Amniotic epithelial cell (primary cell): ENCODE measurements at places on chromosomes 12 and 14.

- peak; percentile 65 for DNase-seq
Measured at GRCh38 chr14:92475451-92476187, 38.0 kb upstream of the RIN3 start.

DNA sequence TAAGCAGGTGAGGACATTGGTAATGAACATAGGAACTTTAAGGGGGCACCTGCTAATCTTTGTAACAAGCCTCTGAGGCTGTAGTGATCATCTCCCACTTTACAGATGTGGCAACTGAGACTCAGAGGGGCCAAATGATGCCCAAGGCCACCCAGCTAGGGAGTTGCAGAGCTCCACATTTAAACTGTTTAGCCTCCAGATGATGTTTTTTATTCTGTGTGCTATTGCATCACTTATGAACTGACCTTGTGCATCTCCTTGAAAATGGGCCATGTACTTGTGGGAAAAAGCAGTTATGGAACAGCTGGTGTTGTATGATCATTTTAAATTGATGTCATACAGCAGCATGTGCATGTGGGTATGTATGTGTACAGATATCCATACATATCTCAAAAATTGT is 41.4 kb downstream of the TPCN1 start:
- peak; percentile 46 for DNase-seq

- no peak for DNase-seq
Measured at GRCh38 chr14:90732139-90732538, 84.1 kb downstream of the TTC7B start.

DNA sequence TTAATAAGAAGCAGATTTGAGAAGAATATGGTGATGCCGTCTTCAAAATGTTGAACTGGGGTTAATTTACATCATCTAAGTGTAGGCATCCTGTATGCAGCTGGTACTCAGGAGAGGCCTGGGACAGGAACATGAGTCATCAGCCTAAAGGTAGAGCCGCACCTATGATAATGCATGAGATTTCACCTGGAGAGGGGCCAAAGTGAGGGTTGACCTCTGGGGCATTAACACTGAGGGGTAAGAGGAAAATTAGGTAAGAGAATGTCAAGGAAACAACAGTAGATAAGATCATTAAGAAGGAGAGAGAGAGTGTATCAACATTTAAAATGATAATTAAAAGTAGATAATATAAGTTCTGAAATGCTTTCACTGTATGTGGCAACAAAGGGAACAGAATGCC is 20.2 kb upstream of the SSTR1 start:
- no peak for DNase-seq

GRCh38 chr14:90319173-90319572 is 12.6 kb downstream of the NRDE2 start:
- no peak for DNase-seq

DNA sequence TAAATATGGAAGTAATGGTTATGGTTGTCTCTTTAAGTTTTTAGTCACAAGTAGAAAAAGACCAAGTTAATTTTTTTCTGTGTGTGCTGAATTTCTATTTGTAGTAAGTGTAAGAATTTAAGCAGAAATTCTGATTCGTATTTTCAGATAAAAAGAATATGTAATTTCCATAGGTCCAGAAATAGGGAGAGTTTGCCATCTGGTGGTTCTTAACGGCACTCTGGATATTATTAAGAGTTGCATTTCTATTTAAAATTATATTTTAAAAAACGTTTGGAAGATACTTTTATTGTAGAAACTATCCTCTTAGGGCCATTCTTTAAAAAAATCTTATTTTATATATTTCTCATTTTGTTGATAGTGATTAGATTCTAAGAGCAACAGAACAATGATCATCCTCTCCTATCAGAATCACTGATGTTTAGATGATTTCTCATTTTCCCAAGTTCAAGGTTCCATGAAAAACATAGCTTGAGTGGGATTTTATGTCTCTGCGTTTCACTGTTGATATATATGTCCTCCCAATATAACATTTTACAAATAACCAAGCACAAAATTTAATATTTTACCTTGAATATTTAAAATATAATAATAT is 88.3 kb downstream of the LRRK2 start:
- peak; percentile 29 for DNase-seq

DNA sequence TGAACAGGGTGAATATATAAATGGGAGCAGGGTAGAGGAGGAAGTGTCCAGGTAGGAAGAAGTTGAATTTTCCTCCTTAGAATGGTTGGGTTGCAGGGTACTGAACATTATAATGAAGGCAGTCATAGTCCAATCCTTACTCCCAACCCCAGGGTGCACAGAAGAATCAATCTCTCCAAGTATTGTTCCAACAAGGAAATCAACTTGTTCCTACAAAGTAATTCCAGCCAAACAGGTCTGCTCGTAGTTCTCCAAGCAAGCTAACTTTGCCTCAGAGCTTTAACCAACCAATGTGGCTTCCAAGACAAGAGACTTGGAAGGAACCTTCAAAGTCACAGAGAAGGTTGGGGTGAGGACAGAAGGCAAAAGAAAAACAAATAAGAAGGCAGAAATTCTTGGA is 527.2 kb downstream of the MED13L start:
- no peak for DNase-seq

GRCh38 chr12:115755061-115755724 is 522.3 kb downstream of the MED13L start:
- no peak for DNase-seq

GRCh38 chr12:64670919-64671639 is 60.8 kb downstream of the RASSF3 start:
- DNase-seq: peak; percentile 85

DNA sequence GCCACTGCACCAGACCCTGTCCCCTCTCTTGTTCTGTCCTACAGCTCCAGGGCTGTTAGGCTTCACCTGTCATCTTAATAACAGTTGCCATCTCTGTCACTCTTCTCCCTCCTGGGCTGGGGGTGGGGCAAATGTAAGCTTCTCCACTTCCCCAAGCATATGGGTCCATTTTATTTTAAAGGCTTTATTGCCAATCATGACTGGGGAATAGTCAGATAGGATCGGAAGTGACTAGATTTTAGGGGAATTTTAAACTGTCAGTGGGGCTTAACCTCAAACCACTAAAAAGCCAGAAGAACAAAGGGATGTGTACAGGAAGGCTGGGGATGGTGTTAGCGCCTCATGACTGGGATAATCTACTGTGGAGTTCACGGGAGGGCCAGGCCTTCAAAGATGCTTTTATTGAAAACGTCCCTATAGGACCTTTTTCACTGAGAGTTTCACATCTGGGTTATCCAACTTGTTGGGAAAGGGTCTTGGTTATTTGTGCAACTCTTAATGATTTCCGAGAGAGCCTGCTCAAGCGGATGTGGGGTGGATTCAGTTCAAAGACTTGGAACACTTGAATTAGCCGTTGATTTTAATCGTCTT is 41.6 kb downstream of the CHST11 start:
- DNase-seq: no peak

GRCh38 chr14:87869619-87870583 is 123.1 kb downstream of the GALC start:
- DNase-seq: no peak

GRCh38 chr12:122081083-122081696 is 2.6 kb downstream of the MLXIP start:
- DNase-seq: peak; percentile 72

DNA sequence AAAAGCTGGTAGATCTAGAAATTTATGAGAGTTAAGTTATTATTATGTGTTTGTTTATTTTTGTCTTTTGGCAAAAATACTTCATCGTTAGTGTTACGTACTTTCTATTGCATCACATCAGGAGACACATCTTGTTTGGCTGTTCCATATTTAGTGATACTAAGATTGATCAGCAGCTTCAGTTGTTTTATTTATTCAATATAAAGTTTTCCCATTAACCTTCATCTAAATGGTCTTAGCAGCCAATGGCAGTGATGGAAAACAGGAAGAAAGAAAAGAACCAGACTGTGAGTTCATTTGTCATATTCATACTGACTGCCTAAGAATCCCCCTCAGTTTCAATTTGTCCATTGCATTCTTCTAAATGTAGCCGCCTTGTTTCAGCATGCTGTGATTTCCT is 122.3 kb downstream of the METTL25 start:
- no peak for DNase-seq

- peak; percentile 98 for DNase-seq
Measured at GRCh38 chr12:84738481-84738972, 174.1 kb downstream of the SLC6A15 start.

DNA sequence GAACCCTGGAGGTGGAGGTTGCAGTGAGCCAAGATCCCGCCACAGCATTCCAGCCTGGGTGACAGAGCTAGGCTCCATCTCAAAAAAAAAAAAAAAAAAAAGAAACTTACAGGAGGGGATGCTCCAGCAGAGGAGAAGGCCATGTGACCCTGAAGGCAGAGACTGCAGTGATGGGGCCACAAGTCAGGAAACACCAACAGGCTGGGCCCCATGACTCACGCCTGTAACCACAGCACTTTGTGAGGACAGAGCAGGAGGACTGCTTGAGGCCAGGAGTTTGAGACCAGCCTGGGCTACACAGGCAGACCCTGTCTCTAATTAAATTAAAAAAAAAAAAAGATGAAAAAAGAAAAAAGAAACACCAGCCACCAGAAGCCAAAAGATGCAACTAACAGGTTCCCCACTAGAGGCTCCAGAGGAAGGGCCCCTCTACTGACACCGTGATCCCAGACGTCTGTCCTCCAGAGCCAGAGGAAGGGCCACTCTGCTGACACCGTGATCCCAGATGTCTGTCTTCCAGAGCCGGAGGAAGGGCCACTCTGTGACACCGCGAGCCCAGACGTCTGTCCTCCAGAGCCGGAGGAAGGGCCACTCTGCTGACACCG is 9.1 kb upstream of the GLT1D1 start:
- no peak for DNase-seq

DNA sequence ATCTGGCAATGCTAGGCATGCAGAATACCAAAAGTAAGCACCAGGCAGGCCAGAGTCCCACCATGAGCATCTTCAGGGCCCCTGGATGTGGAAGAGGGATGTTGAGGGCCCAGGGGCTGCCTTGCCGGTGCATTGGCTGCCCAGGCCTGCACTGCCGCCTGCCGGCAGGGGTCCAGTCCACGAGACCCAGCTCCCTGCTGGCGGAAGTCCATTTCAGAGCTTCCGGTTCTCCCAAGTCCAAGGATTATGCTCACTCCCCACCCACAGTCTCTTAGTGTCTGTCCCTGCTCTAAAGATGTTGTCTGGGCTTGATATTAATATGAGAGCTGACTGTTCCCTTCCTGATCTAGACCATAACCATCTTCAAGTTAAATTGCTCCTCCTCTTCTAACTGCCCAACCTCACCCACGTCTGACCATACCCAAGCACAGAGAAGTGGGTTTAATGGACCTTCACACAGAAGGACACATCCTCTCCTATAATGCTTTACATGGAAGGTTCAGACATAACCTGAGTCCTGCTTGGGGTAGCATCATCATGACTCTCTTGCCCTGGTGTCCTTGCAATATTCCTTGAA is 117.4 kb downstream of the DAD1 start:
- peak; percentile 49 for DNase-seq

DNA sequence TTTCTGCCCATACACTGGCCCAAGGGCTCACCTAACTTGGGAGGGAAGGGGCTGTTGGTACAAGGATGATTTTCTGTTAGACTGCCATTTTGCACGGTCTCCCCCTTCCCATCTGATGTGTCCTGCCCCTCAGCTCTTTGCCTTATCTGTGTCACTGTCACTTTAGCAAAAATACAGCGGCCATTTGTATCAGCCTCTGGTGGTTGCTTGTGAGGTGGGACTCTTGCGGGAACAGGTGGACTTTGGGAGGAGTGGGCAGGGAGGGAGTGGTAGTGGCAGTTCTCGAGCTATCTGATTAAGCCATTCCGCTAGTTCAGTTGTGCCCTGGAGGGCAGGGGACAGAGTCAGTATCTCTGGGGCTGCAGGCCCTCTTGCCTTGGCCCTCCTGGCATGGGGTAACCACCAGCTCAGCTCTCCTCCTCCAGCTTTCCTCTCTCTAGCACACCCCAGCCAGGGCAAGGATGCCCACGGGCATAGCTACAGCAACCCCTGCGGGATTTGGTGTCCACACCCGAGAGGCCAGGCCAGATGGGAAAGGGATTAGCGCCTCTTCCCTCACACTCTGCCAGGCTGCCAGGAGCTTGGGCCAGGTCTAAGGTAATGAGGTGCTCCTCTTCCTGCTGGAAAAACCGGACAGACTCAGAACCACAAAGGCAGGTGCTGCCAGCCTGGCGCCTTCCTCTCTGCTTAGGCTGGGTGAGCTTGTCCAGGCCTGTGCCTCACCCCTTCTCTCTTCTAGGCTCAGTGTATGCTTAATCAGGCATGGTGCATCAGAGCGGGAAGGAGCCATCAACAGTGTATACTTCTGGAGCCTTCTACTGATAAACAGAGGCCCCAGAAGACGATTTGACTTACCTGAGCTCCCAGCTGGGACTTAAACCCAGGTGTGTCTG is 8.7 kb downstream of the SLC48A1 start:
- DNase-seq: no peak

- peak; percentile 75 for DNase-seq
Measured at GRCh38 chr12:52860102-52860823, 11.5 kb upstream of the KRT78 start.

- no peak for DNase-seq
Measured at GRCh38 chr14:95336192-95336760, 16.6 kb upstream of the CLMN start.

- peak; percentile 80 for DNase-seq
Measured at GRCh38 chr12:76449583-76449982, 101.4 kb upstream of the BBS10 start.

GRCh38 chr12:3236345-3237187 is 159.4 kb downstream of the TSPAN9 start:
- DNase-seq: peak; percentile 82
